Right ventricle myocardium inferior (tissue), 1 donor: ENCODE measurements at places on chromosomes 16 and 17. TPM values are rescaled to one million over a fixed set of nuclear protein-coding genes. Genes with fewer than 3 reads are reported as not detected.

GRCh38 chr16:86519649-86520316, 9.5 kb downstream of the FOXF1 start:
- DNase-seq, result peak; percentile 84

DNA sequence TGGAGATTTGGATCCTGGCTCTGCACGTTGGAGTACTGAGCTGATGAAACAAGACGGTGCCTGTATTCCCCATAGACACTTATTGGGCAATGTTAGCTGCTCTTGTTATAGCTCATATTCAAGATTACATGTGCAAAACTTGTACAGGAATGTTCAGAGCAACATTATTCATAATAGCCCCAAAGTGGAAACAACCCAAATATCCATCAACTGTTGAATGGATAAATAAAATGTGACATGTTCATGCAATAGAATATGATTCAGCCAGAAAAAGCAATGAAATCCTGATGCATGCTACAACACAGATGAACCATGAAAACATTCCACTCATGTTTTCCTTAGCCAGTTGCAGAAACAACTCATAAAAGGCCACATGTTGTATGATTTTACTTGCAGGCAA, 5.7 kb upstream of the SDR42E1 start:
- no peak for DNase-seq

GRCh38 chr17:15440347-15440746, 27.1 kb downstream of the CDRT4 start:
- DNase-seq, result no peak

DNA sequence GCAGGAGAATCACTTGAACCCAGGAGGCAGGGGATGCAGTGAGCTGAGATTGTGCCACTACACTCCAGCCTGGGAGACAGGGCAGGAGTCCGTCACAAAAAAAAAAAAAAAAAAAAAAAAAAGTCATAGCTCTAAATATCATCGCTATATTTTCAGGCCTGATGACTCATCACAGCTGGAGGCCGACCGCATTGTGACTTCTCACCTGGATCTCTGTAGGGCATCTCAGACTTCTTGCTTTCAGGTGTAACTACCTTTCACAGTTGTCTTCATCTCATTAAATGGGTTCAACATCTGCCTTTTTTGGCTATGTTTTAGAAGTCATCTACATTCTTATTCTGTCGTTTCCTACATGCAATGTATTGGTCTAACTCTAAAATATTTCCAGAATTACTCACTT, 353.1 kb upstream of the MON1B start:
- no peak for DNase-seq

- no peak for DNase-seq
These were observed 97.7 kb downstream of the USP31 start for GRCh38 chr16:23051587-23051986.

FBXW10 gene
- total RNA-seq, result not detected

DNA sequence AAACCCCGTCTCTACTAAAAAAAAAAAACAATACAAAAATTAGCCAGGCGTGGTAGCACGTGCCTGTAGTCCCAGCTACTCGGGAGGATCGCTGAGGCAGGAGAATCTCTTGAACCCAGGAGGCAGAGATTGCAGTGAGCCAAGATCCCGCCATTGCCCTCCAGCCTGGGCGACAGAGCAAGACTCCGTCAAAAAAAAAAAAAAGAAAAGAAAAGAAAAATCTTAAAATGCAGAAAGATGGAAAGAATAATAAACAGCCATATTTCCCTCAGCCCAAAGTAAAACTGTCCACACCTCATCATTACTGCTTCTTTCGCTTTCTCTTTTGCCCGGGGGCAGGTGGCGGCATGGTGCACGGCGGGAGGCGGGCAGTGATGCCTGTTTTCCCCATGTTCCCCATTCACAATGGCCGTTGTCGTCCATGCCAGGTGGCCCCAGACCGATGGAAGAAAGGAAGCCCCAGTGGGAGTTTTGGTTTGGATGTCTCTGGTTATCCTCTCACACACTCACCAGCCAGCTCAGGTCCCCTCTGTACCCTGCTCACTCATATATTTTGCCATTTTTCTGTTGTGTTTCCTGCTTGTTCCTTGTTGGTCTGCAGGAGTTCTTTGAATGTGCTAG, 37.0 kb upstream of the PEMT start:
- DNase-seq, result no peak

DNA sequence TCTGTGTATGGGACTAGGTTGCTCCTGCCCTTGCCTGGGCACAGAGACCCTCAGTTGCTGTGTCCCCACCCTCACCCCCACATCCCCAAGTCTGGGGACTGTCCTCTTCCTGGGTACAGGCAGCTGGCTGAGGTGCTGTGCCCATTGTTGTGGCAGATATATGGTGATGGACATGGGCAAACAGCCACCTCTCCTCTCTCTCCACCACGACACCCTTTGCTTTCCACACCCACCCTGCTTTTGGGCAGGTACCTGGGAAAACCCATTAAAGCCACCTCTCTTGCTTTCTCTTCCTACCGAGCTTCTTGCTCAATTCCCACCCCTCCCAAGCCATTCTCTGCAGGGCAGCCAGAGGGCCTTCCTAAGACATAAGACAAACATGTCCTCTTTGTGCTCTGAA, 21.7 kb downstream of the TRPV2 start:
- DNase-seq, result no peak

SULT1A4 gene
- total RNA-seq, result 3.4 TPM

- DNase-seq, result no peak
These were observed 6.7 kb downstream of the ZNF646 start for GRCh38 chr16:31080756-31081419.

DNA sequence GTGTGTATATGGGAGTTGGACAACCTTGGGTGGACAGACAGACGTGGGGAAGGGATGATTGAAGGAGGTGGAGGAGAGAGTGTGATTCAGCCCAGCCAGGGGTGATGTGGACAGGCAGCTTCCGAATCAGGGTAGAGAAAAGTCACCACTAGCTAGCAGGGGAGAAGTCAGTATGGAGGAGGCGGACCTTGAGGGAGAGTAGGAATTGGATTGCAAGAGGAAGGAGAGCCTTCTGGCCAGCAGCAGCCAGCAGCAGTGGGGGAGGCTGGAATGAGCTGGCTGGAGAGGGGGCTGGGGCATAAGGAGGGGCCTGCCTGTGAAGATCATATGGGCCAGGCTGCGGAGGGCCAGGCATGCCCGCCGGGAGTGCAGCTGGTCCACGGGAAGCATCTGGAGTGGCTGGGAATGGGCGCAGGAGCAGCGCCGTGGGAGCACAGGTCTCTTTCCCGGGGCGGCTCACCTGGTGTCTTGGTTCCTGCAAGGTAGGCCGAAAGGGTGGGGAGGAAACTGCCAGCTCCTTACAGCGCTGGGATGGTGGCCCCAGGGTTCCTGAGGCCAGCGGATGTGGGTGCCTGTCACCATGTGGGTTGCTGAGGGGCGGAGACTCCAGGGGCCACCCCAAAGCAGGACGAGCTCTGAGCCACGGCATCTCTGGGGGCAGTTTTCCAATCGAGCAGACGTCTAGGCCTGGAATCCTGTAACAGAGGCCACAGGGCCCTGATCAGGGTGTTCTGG, 235.3 kb downstream of the SEC14L1 start:
- DNase-seq, result no peak

DNA sequence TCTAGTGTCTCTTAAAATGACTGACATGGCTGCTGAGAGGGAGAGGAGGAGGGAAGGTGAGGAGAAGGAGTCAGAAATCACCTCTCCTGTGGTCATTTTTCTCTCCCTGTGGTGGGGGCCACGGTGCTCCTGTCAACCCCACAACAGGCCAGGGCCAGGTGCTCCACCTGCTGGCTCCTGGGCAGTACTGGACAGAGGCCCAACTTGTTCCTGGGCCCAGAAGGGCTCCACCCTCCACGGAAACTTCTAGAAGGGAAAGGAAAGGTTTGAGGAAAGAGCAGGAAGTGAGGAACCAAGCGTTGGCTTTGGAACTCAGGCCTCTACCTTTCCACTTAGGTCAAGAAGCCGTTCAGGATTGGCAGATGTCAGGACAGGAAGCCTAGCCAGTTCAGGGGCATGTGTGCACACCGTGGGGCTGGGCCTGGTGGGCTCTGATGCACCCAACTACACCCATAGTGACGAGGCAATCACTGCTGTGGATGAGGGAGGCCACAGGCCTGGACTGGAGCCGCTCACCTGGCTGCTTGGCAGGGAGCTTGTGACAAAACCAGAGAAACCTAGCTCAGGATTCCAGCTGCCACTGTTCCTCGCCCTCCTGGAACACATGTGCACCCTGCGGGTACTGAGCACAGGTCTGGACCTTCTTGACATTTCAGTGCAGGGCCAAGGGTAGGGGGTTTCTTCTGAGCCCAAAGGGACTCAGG, 36.1 kb downstream of the WNT3 start:
- DNase-seq, result no peak

DNA sequence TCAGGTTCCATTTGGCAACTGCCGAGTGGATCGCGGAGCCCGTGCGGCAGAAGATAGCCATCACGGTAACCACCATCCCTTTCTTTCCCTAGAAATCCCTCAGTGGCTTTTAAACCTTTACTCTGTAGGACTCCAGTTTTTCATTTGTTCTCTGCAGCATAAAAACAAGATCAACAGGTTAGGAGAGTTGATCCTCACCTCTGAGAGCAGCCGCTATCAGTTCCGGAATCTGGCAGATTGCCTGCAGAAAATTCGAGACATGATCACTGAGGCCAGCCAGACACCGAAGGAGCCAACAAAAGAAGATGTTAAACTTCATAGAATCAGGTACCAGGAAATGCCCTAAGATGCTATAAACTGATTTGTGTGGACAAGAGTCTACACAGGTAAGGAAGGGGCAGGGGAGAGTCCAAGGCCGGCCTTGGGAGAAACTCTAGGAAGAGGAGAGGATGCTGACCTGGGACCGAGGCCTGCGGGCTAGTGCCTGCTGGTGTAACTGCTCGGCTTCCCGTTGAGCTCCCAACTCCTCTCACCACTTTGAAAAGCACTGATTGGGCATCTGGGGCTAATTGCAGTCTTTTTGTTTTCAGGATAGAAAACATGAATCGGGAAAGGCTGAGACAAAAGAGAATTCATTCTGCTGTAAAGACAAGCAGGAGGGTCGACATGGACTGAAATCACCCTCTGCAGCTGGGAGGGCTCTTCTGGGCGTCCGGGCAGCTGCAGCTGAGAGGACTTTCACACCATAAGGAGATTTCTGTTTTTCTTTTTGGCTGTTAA, 8.1 kb downstream of the MRPL58 start:
- DNase-seq, result no peak
